ENCODE measurements at places on chromosomes 16 and 17. TPM values are rescaled to one million over a fixed set of nuclear protein-coding genes. Genes with fewer than 3 reads are reported as not detected.

DNA sequence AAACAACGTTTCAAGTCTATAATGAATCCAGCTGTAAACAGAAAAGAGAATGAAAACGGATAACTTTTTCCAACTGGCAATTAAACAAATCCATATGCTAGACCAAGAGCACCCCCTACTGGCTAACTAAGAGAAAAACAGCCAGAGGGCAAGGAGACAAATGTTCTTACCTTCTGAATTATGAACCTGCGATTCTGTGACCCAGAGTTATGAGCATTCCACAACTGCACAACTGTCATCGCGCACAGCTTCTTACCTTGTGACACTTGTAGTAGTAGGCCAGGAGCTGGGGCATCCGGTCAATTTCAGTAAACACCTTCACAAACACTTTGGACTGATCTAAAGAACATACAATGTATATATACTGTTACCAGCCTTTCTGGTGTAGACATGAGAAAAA, 18.6 kb downstream of the COG7 start:
- DNase-seq, result peak; percentile 53

- no peak for DNase-seq
Measured at GRCh38 chr17:36066365-36066985, 2.4 kb downstream of the CCL18 start.

Gene SDR42E1
- 1.6 TPM for total RNA-seq

- DNase-seq, result no peak
Measured at GRCh38 chr16:53741546-53741945, 37.6 kb downstream of the FTO start.

- DNase-seq, result no peak
Measured at GRCh38 chr16:54412777-54413455, 126.3 kb upstream of the IRX3 start.

GRCh38 chr16:1514507-1514906, 19.0 kb upstream of the TMEM204 start:
- DNase-seq, result no peak
